Renal pelvis (tissue), 12 donors: ENCODE measurements at places on chromosomes 2 and 18.

DNA sequence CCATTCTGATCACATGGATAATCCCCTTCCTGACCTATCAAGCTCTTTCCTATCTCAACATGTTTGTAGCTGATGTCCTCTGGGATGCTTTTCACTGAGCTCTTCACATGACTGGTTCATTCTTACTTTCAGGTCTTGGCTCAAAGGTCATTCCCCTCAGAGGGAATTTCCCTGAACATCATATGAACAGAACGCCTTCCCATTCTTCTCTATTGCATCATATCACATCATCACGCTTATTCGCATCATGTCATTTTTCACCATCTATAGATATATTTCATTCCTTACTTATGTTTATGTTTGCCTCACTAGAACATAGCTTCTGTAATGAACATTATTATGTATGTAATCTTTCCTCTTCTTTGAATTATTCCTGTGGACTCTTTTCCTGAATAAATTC lies 178.9 kb upstream of the APCDD1 start:
- DNase-seq: no peak

DNA sequence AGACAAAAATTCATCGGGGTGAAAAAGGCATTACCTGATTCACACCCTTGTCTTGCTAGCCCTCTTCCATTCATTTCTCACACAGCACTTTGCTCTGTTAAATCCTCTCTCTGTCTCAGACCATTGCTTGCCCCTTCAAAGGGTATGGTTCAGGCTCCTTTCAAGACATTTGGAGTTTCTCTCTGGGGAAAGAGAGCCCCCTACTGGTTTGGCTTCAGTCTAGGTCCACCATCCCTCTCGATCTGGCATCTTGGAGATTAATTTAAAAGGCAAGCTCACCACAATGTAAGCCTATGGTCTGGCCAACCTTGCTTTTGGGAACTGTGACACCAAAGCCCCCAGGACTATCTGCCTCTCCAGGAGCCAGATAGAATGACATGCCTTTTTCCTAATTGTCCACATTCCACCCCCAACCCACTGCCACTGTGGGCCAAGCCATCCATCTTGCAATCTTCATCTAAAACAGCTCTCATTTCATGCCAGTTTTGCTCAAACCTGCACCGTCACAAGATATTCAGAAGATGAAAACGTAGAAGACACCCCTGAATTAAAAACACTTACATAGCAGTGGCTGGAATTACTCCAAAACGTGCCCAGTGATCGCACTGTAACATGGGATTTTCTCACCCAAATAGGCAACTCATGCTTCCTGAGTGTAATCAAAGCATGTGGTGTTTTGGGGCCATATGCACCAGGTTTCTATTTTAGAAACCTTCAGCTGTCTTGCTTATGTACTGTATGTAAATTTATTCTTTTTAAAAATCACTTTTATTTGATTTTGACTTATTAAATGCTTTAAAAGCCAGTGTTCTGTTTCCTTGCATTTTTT lies 93.9 kb downstream of the FARSB start:
- DNase-seq: peak; percentile 82

DNA sequence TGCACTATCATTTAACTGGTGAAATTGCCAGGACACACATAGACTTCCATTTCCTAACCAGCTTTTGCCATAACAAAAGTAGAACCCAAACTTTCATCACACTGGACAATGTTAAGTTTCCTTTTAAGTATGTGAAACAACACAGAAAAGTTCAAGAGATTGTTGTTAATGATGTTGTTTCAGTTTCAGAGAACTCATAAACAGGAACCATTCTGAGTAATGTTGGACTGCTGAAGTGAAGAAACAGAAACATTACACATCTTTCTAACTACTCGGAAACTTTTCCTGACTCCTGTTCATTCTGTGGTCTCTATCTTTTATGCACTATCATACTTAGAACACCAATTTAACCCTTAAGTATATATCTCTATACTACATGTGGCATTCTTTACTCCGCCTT lies 179.2 kb downstream of the RIT2 start:
- DNase-seq: no peak

DNA sequence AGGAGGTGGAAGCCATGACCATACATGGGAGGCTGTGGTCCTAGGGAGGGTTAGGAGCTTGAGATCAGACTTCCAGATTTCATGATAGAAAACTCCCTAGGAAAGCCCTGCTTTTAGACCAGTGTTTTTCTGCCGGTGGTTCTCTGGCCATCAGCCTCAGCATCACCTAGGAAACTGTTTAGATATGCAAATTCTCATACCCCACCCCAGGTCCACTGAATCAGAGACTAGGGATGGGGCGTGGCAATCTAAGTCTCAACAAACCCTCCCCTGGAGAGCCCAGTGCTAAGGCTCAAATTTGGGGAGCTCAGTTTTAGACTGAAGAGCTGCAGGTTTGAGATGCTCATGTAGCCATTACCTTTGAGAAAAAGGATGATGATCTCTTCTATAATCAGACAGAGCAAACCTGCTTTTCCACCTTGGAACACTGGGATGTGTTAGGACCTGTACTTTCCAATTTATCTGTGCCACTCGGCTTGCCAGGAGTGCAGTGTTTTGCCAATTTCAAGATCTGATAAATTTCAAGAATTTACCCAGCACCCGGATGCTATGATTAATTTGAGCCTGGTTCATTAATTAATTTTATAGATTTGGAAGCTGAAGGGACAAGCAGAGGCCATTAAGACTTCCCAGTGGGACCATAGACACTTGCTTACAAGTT lies 31.5 kb upstream of the LYPD6B start:
- no peak for DNase-seq

DNA sequence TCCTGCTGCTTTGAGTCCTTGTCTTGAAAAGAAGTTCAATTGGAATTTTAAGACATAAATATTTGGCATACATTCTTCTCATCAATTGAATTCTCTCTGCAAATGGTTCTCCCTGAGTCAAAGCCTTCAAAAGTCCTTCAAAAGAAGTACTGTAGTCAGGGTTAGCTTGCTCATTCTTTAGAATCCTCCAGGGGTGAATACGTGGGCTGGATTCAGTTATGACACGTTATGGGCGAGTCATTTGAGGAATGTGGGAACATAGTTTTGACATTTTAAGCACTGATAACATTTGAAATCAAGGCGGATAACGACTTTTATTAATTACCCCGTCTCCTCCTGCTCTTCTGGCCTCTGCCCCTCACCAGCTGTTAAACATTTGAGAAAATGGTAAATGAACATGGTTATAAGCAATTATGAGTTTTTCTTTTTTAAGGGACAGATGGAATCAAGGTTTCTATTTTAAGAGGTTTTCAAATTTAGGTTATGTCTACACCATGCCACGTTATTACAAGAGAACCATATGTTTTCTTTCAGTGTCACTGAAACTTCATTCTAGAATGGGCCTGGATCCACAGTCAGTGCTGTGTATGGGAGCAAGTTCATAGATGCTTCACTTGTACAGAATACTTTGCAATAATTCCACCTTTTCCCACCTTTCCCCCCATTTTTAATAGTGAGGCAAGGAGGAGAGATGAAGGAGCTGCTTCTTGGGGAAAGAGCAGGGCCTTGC lies 273.1 kb downstream of the TSN start:
- DNase-seq: peak; percentile 9
